ENCODE measurements at places on chromosomes 6 and 20.

- peak; percentile 70 for ATAC-seq
Measured at GRCh38 chr20:23143098-23143497, 57.0 kb upstream of the CD93 start.

DNA sequence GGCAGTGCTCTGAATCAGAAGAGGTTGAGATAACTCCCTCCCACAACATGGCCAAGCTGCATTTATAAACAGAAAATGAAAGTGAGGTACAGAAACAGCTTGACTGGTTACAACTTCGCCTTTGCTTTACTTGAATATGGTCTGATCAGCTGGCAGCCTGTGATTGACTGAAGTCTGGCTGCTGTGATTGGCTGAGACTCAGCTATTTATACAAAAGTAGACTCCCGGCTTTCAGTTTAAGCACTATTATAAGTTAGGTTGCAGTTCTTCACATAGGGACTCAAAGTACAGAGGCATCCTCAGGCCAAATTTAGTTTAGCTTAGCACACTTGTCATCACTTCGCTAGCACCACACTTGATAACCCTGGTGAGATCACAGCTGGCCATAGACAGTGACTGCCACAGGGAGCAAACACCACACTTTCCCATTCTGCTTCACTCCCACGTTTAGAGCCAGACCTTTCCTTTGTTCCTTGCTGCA lies 362.6 kb downstream of the EPM2A start:
- peak; percentile 42 for ATAC-seq

- ATAC-seq = no peak
Measured at GRCh38 chr6:159645640-159646039, 47.4 kb downstream of the SOD2 start.

GRCh38 chr6:13573669-13574110 lies 711 bp upstream of the SIRT5 start:
- peak; percentile 40 for ATAC-seq

DNA sequence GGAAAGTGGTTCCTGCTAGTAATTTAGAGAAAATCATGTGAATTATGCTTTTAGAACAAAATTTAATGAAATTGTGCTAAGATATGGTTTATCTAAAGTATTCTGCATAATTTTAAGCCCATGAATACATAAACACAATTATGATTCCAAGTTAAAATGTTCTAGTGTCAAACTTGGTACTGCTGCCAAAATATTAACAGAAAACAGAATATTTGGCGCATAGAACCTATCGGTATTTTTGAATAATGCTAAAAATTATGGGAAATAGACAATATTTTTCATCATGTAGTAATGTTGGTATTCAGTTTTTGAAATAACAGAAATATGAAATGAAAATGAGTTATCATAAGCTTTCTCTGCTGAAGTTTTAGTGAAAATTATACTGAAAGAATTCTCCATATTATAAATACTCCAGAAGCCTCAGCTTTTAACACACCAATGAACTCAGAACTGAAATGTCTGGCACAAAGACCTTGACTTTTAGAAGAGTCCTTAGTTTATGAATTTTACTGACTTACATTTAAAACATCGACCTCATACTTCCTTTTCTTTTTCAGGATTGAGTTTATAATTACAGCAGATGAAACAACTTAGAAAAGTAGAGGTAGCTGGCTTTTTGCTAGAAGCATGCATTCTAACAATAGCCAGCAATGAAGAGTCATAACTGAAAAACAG lies 1192.3 kb upstream of the GJE1 start:
- ATAC-seq = no peak

DNA sequence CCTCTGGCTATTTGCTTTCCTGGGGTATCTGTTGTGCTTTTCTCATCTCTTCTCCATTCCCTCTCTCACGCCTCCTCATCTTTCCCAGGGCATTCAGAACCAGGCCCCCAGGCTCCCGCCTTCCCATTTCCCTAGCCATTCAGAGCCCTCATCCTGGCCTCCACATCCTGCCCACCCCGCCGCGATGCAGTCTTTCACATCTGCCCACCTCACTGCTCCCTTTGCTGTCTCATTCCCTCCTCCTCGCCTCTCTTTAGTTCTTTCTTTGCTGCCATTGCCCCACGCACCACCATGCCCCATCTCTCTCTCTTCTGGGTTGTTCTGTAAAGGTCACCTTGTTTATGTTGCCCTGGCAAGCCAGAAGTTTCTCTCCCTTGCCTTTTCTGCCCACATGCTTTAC lies 10.6 kb upstream of the AAR2 start:
- ATAC-seq = no peak

DNA sequence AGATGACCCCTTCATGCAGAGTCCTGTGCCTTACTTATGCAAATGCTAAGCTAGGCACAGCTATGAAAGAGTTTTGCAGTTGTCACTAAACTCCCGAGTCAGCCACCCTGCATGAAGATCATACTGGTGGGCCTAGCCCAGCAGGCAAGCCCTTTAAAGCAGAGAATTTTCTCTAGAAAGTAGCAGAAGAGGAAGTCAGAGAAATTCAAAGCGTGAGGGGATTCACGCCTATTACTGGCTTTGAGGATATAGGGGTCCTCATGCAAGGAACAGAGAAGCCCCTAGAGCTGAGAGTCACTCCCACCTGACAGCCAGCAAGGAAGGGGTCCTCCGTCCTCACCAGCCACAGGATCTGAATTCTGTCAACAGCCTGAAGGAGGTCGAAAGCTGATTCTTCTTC lies 54.6 kb downstream of the MYB start:
- no peak for ATAC-seq

DNA sequence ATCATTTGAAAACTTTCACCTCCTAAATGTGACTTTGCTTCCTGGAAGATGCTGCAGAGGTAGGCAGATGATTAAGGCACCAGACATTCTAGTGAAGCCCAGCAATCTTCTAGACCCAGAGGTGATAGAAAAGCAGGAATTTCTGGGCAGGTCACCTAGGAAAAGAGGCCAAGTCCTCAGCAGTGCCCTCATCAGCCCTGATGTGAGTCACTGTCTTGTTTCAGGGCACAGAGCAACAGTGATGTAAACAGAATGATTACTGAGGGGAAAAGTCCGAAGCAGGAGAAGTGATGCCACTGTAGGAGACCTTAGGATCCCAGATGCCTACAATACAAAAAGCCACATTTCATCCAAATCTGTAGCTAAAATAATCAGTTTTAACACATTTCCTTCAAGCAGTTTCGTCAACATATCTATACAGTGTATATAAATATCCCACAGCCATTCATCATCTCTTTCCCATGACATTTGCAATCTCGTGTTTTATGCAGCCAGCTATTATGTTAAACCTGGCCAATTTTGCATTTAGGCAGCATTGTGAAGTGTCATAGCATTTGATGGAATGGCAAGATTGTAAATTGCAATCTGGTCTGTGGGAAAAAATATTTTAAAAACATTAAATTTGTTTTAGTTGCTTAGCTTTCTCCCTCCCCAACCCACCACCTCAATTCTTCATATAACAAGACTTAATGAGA lies 401.2 kb upstream of the RNF217 start:
- no peak for ATAC-seq

- ATAC-seq = no peak
Measured at GRCh38 chr20:23625236-23625964, 12.4 kb downstream of the CST3 start.

DNA sequence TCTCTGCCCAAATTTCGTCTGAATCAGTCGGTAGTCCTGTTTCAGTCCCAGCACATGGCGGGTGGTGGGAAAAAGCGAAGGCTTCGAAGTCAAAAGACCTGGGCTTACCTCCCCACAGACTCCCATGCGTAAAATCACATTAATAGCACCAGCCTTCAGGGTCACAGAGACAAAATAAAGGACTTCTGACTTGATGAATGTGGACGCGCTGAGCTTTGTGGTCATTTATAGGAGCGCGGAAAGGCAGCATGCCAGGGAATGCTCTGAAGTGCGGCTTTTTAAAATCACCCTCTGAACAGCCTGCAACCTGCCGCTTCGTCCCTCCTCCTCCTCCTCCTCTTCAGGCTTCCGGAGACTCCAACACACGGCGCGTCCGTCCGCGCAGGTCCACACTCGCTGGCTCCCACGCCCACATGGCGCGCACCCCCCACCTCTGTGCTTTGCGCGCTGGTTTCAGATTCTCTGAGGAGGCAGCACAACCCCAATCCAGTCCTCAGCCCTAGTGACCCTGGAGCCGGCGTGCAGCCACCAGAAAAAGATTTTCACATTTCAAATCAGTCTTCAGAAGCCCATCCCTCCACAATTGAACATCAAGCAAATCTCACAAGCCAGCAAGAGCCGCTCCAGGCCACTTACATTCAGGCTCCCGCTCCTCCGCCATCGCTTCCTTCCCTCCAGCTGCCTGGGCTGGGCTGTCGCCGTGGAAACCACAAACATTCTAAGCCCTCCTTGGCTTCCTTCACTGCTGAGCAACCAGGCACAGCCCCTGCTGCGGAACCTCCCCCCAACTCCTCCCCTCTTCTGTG lies at the start of gene C6orf118:
C6orf118 (minus strand) TSS at position 680 of the 806 bp plus-strand sequence; CDS start at position 661, 19 bp downstream.
- peak; percentile 38 for ATAC-seq

DNA sequence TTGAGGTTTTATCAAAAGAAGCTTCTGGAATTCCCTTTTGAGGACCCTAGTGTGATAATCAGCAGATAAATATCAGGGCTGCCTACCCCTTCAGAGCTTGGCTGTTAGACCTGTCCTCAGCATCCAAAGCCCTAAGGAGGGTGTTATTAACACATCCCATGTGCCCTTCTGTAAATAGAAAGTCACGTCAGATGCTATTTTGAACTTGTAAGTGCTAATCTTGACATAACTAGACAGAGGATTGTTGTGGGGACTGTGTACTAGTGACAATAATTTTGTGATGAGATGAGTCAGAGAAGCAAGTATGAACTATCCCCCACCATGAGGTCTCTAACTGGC lies 4.9 kb upstream of the LAMA4 start:
- no peak for ATAC-seq

- ATAC-seq = no peak
Measured at GRCh38 chr6:37323580-37323979, 30.2 kb upstream of the RNF8 start.

- no peak for ATAC-seq
Measured at GRCh38 chr6:15001326-15001910, 244.5 kb upstream of the JARID2 start.

DNA sequence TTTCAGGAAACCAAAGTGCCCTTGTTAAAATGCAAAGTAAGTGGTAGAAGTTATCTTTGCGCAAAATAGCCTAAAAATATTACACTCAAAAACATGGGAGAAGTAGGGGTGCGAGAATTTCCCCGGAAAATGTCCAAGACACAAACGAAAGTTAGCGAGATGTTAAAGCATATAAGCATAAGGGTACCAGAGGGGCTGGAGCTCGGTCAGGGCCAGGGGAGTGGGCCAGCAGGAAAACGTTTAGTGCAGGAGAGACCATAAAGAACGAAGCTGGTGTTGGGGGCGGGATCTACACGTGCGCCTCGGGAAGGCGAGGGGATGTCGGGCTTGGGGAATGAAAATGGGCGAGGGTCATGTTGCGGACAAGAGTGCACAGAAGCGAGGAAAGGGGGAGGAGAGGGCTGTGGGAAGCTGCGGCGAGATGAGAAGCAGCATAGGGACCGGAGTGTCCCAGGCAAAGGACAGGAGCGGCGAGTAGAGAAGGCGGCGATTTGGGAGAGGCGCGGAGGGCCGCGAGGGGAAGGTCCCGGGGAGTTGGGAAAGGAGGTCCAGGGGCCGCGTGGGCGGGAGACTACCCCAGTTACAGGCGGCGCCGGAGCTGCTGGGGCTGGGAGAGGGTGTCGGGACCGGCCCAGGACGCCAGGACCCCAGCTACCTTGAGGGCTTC lies 600 bp downstream of the XPO5 start:
- no peak for ATAC-seq

GRCh38 chr20:25274891-25275812 lies 27.3 kb downstream of the PYGB start:
- ATAC-seq = no peak

DNA sequence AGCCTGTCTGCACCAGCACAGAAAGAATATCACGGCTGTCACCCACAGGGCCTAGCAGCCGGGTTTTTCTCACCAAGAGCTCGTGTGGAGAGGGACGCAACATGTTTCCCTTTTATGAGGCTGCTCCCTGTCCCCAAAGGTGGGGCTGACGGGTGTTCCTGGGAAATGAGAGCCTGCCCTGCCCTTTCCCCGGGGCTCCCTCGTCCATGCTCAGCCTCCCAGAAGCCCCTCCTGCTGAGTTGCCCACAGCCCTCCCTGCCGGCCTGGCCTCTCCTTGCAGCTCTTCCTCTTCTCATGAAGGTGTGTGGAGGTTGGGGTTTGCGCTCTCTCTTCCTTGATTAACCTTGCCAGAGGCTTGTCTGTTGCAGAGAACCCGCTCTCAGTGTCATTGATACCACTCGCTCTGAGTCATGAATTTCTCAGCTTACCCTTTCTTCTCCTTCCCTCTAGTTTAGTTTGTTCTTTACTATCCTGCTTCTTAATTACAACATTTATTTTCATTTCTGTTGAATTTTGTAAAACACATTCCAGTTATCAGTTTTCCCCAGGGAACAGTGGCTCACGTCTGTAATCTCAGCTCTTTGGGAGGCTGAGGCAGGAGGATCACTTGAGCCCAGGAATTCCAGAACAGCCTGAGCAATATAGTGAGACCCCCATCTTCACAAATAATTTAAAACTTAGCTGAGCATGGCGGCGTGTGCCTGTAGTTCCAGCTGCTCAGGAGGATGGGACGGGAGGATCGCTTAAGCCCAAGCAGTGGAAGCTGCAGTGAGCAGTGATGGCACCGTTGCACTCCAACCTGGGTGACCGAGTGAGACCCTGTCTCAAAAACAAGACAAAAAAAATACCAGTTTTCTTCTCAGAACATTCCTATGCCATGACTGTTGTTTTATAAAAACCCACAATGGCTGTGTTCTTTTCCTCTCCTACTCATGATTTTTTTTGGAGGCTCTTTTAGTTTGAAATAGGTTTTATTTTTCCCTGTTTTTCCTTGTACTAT lies 103.8 kb downstream of the TMEM242 start:
- ATAC-seq = peak; percentile 36

GRCh38 chr6:124436803-124437202 lies 525.4 kb upstream of the RNF217 start:
- no peak for ATAC-seq

GRCh38 chr6:90446164-90446563 lies 140.7 kb downstream of the MAP3K7 start:
- ATAC-seq = no peak

- ATAC-seq = no peak
Measured at GRCh38 chr6:111871207-111871606, 2.0 kb downstream of the FYN start.

DNA sequence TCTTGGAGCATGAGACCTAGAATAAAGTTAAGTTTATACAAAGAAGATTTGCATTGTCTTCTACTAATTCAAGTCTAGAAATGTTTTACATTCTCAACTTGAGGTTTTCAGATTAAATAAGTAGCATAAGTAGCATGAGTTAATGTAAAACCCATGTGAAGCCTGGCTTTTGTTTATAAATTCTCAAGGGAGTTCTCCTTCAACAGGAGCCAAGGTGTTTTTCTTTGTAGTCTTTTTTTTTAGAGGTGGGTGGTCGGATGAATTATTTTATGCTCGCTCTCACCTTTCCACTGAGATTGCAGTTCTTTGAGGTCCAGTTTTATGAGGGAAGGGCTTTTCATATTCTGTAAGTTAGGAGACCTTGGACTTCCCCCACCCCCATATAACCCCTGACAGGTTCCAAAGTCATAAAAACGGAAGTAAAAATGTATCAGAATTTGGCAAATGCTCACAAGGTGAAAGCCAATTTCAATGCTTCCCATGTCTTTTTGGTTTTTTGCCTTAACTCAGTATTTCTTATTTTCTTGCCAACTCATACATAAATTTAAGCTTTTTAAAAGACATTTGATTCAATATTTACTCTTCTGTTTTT lies 244.3 kb upstream of the ASCC3 start:
- no peak for ATAC-seq
